ENCODE measurements at places on chromosomes 11 and 22.

DNA sequence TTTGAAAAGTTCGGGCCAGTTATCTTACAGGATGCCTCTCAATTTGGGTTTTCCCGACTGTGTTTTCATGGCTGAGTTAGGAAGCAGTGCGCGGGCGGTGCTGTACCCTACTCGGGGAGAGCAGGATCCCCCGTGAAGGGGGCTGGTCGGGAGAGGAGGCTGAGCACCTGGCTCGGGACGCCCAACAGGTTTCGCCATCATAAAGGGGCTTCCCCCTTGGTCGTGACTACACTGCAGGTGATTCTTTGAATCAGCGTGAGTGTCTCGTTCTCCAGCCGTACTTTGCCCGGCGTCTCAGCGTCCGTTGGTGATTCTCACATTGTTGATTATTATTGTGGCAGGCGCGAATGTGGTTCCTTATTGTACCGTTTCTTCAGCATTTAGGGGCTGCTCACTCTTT is 46.6 kb downstream of the ST14 start:
- no peak for DNase-seq

DNA sequence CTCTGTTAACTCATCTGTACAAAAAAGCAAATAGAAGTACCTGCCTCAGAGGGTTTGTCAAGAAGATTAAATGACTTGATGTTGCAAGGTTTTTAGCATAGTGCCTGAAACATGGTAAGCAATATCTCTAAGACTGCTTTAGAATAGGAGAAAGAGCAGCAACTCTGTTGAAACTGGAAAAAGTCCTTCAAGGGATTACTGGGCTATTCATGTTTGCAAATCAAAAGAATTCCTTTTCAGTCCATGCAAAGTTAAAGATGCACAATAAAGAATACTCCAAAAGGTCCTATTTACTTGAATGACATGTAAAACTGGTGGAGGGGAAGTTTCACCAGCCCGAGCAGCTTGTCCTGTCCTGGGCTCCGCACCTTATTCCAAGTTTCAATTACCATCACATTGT is 70.6 kb downstream of the C2CD3 start:
- no peak for DNase-seq

DNA sequence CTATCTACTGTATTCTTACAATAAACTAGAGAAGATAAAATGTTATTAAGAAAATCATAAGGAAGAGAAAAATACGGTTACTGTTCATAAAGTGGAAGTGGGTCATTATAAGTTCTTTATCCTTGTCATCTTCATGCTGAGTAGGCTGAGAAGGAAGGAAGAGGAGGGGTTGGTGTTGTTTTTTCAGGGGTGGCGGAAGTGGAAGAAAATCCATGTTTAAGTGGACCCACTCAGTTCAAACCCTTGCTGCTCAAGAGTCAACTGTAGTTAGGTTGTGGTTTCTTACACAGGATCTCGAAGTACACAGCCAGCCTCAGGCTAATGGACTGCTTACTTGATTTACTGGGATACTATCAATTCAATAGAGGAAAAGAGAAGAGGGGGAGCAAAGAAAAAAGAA is 63.1 kb downstream of the PIWIL4 start:
- DNase-seq = no peak

DNA sequence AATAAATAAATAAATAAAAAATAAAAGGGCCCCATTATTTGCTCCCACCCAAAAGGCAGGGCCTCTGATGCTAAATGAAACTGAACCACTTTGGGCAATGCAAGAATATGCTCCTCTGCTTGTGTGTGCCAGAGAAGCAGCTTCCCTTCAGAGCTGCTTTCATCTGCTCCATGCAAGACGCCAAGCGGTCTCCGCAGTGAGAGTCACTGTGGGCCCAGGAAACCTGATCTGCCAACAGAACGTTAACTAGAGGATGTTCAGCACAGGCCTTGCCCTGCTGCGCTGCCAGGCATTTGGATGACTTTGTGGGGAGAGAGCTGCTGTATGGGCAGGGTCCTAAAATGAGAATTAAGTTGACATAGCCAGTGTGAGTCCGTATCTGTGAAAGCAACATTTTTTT is 43.7 kb upstream of the APOA1 start:
- no peak for DNase-seq

GRCh38 chr11:46346886-46347636 is at the start of gene DGKZ:
TSS of gene DGKZ (plus strand) at chr11:46347463. CDS start at chr11:46347660, 197 bp downstream.
- peak; percentile 88 for DNase-seq

DNA sequence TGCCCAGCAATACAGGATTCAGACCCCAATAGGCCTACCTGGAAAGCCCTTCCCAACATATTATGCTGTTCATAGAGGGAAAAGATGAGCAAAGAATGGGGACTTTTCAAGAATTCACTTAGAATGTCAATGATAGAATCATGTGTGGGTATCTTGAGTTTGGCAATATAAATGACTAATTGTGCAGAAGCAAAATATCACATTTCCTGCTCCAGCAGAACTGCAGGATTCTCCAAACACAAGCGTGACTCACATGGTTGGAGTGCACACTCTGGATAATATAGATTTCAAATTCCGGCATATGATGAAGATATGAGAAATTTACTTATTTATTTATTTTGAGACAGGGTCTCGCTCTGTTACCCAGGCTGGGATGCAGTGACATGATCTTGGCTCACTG is 12.5 kb upstream of the APOL5 start:
- no peak for DNase-seq
